ENCODE measurements at places on chromosomes 13 and 19. TPM values are rescaled to one million over a fixed set of nuclear protein-coding genes. Genes with fewer than 3 reads are reported as not detected.

Gene ZNF225
- total RNA-seq: 5.8 TPM

Gene CYP2A7
- not detected for total RNA-seq

Gene GIPC3
- total RNA-seq: 0.54 TPM

DNA sequence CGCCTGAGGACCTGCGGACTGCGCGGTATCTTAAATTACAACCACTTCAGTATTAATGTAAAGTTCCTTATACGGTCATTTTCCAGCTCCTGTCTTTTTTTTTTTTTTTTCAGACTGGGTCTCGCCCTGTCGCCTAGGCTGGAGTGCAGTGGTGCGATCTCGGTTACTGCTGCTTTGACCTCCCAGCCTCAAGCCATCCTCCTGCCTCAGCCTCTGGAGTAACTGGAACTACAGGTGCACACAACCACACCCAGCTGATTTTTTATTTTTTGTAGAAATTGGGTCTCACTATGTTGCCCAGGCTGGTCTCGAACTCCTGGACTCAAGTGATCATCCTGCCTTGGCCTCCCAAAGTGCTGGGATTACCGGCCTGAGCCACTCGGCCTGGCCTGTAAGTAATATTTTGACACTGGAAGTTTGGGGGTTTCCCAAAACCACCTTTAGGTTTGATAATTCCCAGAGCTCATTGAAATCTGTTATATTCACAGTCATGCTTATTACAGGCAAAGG lies 406 bp upstream of the EID2B start:
- DNase-seq: no peak

DNA sequence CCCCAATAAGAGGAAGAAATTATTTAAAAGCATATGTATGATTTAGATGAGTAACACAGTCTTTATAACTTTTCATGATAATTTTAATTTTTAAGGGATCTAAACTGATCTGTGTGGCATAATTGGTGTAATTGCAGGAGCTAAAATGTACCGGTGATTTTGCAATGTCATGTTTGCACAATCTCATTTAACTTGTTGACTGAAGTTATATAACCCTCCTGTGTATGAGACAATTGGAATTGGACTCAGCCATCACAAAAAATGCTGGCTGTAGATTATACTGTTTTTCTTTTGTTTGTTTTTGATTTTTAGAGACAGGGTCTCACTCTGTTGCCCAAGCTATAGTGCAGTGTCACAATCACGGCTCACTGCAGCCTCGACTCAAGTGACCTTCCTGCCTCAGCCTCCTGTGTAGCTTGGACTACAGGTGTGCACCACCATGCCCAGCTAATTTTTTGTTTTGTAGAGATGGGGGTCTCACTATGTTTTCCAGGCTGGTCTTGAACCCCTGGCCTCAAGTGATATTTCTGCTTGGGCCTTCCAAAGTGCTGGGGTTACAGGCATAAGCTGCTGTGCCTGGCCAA lies 26.1 kb downstream of the FGF9 start:
- DNase-seq: no peak

DNA sequence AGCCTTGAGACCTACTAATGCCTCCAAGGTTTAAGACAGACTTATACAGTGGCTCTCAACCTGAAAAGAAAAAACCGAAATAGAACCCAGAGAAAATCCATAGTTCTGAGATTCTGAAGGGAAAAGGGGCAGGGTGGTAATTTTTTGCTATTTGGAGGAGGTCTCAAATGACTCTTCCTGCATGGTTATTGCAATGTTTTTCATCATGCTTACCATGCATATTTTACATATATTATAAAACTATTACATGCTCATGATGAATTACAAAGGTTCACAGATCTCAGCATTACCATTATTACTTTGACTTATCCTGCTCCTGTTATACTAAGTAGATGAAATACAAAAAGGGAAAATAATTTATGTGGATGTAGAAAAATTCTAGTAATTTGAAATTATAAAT lies 47.6 kb downstream of the N4BP2L2 start:
- no peak for DNase-seq

DNA sequence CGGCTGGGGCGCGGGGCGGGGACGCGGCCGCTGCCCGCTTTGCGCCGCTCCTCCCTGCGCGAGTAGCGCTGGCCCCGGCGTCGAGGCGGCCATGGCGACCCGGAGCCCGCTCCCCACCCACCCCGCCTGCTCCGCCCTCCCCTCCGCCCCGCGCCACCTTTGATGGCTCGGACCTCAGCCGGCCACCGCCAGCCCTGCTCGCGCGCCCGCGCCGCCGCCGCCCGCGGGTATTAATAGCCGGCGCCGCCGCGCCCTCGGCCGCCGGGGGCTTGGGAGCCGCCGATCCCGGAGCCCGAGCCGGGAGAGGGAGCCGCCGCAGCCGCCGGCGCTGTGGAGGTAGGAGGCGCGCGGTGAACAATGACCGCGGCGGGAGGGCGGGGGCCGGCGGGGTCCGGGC lies 261 bp downstream of the FARP1 start:
- peak; percentile 86 for DNase-seq

DNA sequence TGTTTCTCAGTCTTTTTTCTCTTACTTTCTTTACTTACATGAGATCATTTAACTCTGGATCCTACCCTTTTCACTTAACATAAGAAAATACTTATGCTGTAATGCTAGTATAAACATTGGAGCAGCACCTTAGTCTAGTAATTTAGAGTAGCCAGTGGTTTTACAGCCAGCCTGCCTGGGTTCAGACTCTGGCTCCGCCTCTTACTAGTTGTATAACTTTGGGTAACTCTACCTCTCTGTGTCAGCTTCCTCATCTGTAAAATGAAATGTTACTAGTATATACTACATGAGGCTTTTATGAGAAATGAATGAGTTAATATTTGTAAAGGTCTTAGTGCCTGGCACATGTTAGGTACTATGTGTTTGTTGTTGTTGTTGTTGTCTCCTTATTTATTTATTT lies 5.6 kb downstream of the CDADC1 start:
- no peak for DNase-seq

DNA sequence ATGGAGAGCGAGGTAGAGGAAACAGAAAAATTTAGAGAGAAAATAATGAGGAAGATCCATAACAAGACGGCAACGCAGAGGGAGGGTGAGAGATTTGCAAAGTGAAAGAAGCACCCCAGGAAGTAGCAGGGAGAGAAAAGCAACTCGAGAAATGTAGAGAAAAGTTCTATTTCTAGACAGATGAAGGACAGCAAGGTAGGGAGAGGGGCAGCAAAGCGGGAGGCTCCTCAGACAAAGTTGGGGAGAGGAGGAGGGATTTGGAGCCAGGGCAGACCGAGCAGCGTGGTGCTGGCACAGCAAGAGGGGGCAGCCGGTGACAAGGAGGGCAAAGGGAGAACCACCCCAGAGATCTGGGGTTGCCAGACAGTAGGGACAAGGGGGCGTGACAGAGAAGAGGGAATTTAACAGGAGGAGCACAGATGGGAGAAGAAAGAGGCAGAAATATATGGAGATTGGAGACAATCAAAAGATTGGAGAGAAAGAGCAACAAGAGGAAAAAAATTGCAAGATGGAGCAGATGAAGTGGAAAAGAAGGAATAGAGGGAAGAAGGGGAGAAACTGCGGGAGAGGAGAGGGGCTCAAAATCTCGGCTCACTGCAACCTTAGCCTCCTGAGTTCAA lies 989 bp downstream of the ZNF766 start:
- no peak for DNase-seq

Gene IL4I1
- not detected for total RNA-seq

GRCh38 chr19:41203371-41203770 lies 10.4 kb downstream of the CYP2S1 start:
- DNase-seq: no peak

- DNase-seq: no peak
Observed at GRCh38 chr19:8498295-8498694, 4.1 kb downstream of the PRAM1 start.

DNA sequence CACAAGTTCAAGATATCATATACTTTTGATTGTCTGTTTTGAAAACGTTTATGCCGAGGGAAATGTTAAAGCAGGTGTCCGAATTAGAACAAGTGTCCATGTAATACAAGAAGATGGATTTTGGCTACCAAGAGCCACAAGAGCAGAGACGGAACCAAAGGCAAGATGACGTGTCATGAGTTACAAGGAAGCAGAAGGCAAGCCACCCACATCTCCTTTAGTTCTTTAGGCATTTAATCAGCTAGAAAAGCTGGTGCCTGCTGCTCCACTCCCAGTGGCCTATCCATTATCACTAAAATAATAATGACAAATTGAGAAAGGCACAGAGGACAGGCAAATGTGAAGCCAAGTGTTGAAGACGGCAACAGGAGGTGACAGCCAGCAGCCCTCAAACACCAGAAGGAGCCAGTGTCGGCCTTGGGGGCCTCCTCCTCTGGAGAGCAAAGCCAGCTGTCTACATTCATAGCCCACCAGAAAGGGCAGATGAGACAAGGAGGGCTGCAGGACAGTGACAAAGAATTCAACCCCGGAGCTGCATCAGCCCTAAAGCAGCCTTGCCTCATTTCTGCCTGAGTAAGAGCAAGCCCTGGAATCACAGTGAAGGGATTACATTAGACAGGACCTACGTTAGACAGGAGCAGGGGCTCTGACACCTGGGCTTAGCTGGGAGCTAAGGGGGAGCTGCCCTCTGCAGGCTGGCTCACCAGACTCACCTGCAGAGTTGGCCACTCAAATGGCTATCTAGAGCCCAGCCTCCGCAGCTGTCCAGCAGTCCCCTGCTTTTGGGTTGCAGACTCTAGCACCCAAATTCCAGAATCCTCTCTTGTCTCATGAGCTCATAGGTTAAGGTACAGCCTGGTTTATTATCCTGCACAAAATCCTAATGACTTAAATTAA lies 569.9 kb downstream of the UQCRFS1 start:
- no peak for DNase-seq

Gene LYPD5
- total RNA-seq: 0.11 TPM

- peak; percentile 14 for DNase-seq
Observed at GRCh38 chr13:91045351-91046034, 302.0 kb upstream of the MIR17HG start.

- DNase-seq: no peak
Observed at GRCh38 chr13:73521290-73521624, 462.5 kb downstream of the KLF5 start.

GRCh38 chr13:110424569-110425443 lies 117.7 kb downstream of the COL4A2 start:
- no peak for DNase-seq

- no peak for DNase-seq
Observed at GRCh38 chr19:46201454-46202310, 27.9 kb upstream of the IGFL1 start.

- no peak for DNase-seq
Observed at GRCh38 chr13:35309706-35310105, 166.8 kb downstream of the MAB21L1 start.

DNA sequence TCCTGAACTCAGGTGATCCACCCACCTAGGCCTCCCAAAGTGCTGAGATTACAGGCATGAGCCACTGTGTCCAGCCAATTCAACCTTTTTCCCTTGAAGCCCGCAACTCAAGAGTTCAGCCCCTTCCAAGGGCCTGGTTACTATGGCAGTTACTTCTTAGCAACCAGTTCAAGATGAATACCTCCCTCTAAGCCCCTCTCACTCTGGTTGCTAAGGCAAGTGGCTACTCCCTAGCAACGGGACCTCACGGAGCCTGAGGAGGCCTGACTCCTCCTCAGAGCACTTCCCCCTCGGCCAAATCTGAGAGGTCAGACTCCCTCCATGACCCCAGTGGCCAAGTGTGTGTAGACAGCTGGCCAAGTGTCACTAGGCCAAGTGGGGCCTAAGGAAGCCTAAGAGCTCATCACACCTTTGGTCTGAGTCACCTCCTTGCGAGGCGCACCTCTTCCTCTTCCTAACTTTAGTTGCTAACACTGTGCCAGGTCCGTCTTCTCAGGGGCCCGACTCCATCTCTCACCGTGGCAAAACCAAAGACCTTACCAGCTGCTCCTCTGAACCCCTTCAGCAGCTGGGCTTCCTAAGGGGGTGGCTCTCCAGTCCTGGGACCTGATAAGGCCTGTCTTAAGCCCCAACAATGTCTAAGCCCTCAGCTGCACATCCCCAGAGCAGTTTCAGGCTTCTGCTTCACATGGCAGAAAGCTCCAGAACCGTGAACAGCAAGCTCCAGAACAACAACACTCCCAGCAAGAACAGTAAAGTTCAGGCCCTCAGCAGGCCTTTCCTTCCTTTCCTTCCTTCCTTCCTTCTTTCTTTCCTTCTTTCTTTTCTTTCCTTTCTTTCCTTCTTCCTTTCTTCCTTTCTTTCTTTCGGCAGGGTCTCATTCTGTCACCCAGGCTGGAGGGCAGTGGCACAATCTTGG lies 9.6 kb downstream of the CD37 start:
- no peak for DNase-seq

DNA sequence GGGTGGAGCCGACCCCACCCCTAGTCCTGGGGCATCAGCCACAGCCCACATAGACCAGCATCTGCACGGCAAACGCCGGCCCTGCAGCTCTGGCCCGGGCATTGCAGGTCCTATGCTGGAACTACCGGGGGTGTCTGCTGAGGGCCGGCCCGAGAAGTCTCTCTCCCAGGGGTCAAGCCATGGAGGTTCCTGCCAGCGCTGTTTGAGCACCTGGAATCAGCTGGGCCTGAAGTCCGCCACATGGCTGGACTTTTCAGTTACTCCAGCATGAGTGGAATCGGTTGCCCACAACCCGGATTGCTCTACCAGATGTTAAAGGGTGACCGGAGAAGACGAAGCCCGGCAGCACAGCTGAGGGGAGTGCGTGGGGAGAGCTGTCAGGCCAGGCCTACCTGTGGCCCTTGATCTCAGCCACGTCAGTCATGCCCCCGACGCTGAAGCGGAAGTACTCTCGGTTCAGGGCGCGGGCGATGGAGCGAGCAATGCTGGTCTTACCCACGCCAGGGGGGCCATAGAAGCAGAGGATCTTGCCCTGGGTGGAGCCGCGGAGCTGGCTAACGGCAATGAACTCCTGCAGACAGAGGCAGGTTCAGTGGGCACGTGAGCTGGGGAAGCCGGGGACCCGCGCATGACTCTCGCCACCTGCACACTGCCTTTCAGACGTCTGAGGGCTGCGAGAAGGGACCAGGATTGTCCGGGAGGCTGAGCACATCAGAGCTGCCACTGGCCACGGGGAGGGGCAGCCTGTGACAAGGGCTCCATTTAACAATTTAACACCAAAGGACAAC lies 8.7 kb downstream of the RPL36 start:
- DNase-seq: no peak

DNA sequence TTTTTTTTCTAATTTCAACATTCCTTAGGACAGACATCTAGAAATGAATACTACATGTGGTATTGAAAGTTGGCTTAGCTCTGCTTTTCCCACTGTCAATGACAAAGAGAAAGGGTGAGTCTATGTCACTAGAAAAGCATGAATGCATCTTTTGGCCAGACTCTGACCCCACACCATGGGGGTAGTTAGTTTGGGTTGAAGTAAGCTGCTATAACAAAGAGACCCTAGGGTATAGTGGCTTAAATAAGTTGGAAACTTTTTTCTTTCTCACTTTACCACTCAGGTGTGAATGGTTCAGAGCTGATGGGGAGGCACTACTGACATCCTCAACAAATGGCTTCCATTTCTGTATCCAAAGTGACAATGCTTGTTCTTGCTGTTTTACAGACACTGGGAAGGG lies 161.5 kb downstream of the DLEU7 start:
- DNase-seq: no peak

All from cardiac muscle cell (in vitro differentiated cells and primary cell).